ENCODE measurements at places on chromosomes 16 and 17.
A peak's percentile ranks its signal among the peaks of the same experiment; 100 is the strongest.

- DNase-seq, result no peak
Observed at GRCh38 chr17:74508156-74508555, 23.1 kb downstream of the CD300LB start.

DNA sequence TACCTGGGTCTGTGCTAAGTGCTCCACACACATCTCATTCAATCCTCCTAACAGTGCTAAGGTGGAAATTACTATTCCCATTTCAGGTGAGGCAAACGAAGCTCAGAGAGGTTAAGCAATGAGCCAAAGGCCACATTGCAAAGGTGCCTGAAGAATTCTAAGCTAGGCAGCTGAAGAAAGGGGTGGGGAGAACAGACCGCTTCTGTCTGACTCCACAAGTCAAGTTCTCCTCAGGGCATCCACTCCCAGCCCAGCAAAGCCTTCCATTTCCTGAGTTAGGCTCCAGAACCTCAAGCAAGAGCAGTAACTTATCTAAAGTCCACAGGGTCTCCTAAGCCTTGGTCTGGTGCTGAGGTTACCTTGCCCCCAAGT is 27.0 kb upstream of the MRPS23 start:
- DNase-seq, result no peak

DNA sequence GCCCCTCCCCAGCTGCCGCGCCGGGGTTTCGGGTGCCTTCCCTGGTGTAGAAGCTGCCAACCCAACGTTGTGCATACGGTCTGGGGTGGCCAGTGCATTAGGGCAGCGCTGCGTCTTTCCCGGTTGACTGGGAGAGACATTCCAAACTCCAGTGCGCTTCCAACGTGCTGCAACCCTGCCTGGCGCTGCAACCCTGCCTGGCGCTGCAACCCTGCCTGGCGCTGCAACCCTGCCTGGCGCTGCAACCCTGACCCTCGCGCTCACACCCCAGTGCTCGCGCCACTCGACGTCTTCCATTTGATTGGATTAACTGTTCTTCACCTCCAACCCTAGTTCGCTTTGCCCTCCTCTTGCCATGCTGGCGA is 488 bp upstream of the HAP1 start:
- no peak for DNase-seq

DNA sequence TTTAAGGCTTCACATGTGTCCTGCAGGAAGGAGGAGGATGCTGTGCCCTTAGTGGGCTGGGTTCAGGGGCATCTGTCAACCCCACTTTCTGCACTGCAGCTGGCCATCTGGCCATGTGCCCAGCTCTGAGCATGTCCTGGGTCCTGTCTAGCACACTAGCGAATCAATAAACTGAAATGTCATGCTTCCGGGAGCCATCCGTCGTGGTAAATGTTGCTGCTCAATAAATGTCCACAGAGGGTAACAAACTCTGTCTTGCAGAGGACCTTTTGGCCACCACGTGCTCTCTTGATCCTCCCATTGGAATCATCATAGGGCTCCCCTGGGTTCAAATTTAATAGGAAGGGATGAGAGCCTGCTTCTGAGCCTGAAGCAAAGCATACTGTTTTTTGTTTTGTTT is 168.6 kb upstream of the PIRT start:
- DNase-seq, result no peak

GRCh38 chr17:19569785-19570543 is 36.3 kb downstream of the SLC47A1 start:
- DNase-seq, result no peak

GRCh38 chr16:67419502-67419901 is 3.2 kb upstream of the ZDHHC1 start:
- no peak for DNase-seq

GRCh38 chr16:22694887-22695382 is 119.0 kb upstream of the HS3ST2 start:
- no peak for DNase-seq

- DNase-seq, result no peak
Observed at GRCh38 chr16:1175566-1176279, 22.8 kb downstream of the CACNA1H start.

DNA sequence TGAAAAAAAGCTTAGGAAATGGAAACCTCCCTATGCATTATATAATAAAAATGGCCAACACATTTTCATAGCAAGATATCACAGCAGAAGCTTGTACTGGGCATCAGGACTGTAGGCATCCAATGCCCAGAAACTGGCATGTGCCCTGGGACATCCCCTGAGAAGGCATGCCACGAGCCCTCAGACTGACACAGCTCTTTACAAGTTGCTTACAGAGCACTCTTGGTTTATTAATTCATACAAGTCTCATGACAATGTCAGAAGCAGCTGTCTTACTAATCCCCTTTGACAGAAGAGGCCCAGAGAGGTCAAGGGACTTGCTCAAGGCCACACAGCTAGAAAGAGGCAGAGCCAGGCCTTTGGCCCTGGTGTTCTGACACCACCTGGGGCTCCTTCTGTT is 5.6 kb upstream of the CCL2 start:
- no peak for DNase-seq

DNA sequence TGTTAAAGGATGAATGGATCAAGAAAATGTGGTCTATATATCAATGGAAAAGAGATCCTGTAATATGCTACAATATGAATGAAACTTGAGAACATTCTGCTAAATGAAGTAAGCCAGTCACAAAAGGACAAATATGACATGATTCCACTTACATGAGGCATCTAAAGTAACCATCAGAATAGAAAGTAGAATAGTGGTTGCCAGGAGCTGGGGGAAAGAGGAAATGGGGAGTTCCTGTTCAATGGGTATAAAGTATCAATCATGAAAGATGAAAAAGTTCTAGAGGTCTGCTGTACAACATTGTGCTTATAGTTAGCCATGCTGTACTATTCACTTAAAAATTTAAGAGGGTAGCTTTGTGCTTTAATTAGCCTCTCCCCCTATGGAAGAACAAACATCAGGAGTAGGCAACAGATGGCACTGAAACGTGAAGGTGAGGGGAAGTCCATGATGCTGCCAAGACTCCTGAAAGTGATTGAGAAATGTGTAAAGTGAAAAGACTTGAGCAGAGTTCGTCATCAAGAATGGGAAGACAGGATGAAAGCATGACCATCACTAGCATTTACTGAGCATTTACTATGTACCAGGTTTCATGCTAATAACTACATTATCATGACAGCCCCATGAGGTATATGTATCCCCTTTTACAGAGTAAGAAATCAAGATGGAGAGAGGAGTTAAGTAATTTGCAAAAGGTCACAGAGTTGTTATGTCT is 167.2 kb downstream of the CYB561 start:
- no peak for DNase-seq

DNA sequence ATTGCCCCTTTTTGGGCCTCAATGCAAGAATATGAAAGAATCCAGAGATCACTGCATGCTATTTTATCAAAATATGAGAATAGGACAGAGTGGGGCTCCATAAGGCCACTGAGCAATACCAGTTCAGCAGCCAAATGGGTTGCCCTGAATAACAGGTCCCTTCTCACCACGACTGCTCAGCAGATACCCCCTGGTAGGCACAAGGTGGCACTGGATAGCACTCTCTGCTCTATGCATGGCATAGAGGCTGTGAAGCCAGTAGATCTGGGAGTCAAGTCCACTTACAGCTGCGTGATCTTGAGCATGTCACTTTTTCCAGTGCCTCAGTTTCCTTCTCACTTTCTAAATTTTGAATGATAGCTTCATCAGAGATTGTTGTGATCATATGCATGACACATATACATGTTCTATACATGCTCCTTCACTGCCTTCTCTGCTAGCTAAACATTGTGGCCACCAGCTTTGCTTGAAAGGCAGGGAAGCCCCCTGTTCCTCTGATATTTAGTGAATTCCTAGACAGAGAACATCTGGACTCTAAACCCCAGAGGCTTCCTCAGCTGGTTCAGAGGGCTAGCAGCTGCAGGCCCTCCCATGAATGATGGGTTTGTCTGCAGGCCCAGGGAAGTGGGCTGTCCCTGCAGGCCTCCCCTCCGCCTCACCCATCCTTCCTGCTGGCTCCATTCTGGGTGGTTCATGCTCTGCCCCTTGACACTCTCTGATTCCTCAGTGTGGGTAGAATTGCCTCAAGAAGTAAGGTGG is 84.9 kb upstream of the ASIC2 start:
- DNase-seq, result no peak

- DNase-seq, result no peak
Observed at GRCh38 chr16:3595521-3596021, 15.8 kb downstream of the SLX4 start.

GRCh38 chr16:82156761-82157533 is 13.1 kb downstream of the MPHOSPH6 start:
- DNase-seq, result no peak

DNA sequence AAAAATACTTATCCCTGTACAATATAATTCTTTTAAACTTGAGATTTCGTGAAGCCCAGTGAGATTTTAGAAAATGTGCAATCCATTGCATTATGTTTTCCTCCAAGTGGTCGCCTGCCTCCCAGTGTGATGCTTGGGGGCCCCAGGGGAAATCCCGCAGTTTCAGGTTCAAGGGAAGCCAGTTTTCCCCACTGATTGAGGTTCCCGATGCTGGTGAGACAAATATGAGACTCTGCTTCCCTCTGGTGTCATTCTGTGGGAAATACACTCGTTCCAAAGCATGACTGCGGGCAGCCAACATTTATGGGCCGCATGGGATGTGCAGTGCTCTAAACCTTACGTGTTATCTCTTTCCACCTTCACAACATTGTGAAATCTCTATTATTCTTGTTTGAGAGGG is 200.8 kb downstream of the PRKCB start:
- peak; percentile 6 for DNase-seq

GRCh38 chr17:81364278-81365147 is 30.7 kb upstream of the BAHCC1 start:
- DNase-seq, result no peak

DNA sequence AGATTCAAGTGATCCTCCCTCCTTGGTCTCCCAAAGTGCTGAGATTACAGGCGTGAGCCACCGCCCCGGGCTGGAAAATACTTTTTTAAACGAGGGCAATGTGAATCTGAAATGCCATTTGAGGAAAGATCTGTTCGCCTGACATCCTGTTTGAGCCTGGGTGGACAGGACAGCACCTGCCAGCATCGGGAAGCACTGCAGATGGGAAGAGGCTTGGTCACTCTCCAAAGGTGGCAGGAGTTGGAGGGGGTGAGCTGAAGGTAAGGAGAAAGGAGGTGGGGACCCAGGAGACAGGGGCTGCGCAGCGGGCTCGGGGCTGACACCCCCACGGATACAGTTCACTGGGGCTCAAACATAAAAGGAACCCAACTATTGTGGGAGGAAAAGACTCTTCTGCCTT is 3.9 kb upstream of the BIRC5 start:
- DNase-seq, result no peak

GRCh38 chr17:21545064-21545463 is 147.3 kb upstream of the KCNJ18 start:
- DNase-seq, result no peak

- no peak for DNase-seq
Observed at GRCh38 chr16:81706327-81707295, 72.5 kb upstream of the PLCG2 start.

DNA sequence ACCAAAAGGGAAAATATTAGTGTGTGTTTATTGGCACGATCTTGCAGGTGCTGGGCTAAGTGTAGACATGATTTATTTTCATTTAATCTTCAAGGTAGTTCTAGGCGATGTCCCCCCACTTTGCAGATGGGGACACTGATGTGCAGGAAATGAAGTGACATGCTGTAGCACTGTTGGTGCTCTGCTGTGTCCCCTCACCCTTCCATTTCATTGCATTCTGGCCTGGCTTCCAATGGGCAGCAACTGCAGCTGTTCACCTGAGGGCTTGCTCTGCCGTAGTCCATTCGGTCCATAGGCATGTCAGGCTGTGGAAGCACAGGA is 123.9 kb downstream of the PRKCB start:
- no peak for DNase-seq

GRCh38 chr16:27374221-27374803 is 27.7 kb upstream of the IL21R start:
- DNase-seq, result no peak

- no peak for DNase-seq
Observed at GRCh38 chr17:48163809-48164208, 56.2 kb downstream of the SNX11 start.

GRCh38 chr16:58678716-58679115 is 5.9 kb downstream of the SLC38A7 start:
- no peak for DNase-seq

DNA sequence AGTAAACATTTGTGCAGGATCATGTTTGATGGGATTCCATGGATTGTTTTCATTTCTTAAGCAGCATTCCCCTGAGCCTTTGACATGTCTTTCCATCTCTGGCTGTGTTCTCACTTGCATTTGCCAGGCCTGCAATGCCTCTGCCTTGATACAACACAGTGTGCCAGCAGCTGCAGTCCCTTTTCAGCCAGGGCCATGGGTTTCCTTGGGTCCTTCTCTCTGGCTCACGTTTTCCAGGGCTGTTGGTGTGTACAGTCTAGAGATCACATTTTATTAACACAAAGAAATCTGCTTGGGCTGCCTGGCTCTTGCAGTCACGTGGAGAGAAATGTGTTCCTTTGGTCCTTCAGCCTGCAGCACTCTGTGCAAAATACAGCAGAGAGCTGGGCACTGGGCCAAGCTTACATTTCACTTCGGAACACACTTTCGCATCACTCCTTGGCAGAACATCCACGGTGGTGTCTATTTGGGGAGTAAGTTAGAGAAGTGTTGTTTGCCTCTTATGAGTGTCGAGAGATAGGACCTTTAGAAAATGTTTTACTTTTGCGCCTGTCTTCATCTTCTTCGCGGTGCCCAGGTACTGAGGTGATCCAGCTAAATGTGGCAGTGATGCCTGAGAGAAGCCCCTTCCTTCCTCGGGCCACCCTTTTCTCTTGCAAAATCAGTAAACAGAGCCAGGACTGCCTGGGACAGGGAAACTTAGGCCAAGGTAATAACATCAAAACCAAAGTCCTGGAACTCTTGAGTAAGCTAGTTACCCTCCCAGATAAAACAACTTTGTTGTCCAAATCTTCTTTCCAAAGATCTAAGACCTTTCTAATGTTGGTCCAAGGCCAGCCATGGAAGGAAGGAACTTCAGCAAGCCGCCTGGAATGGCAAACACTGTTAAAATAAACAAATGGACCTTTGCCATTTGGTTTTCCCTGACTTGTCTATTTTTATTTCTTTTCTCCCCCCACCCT is 20.9 kb downstream of the HLF start:
- DNase-seq, result no peak

DNA sequence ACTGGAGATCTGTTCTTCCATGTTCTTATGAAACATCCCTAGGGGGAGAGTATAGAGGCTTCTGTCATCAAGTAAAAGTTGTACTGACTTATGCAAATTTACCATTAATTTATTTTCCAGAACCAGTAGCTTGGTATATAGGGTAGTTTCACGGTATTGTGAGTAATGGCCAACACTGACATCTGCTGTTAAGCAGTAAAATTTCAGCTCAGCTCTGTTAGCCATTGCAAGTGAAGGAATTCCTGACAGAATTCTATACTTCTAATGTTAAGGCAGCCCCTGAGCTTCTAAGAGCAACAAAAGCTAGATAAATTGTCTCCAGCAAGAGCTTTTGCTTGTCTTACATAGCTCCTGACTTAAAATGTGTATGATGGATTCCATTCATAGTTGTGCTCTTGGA is 613.5 kb upstream of the C16orf82 start:
- no peak for DNase-seq

All from stimulated activated CD4-positive, alpha-beta T cell treated with anti-CD3 and anti-CD28 coated beads, Interleukin-1b, Interleukin-23, amount 100 ng/mL, for 1 hour (primary cell).